ENCODE measurements at places on chromosomes 6 and 20. TPM values are rescaled to one million over a fixed set of nuclear protein-coding genes. Genes with fewer than 3 reads are reported as not detected.

The SNAI1 gene
- total RNA-seq, result 11.1 TPM

The TEAD3 gene
- total RNA-seq, result 5.7 TPM

The TBXT gene
- total RNA-seq, result not detected

The DDAH2 gene
- 28.2 TPM for total RNA-seq

The TCF21 gene
- total RNA-seq, result 0.07 TPM

The SIRPG gene
- not detected for total RNA-seq

The ERVFRD-1 gene
- not detected for total RNA-seq

The STX7 gene
- total RNA-seq, result 22.9 TPM

The PROKR2 gene
- not detected for total RNA-seq

The SOX18 gene
- 2.7 TPM for total RNA-seq

The ERGIC3 gene
- 243 TPM for total RNA-seq

The OVOL2 gene
- 0.28 TPM for total RNA-seq

The C6orf89 gene
- total RNA-seq, result 14.5 TPM

The HLA-DQA1 gene
- total RNA-seq, result not detected

The GRM1 gene
- total RNA-seq, result 0.02 TPM

The TAF8 gene
- 13.1 TPM for total RNA-seq

The RBM24 gene
- 7.7 TPM for total RNA-seq

The DEF6 gene
- 0.26 TPM for total RNA-seq

The PRR18 gene
- 0.15 TPM for total RNA-seq

The C4B gene
- total RNA-seq, result 0.78 TPM

The BEND3 gene
- total RNA-seq, result 3.0 TPM

The SLC22A2 gene
- total RNA-seq, result 0.05 TPM

The LRRN4 gene
- not detected for total RNA-seq

The NRSN1 gene
- not detected for total RNA-seq

The ADAM33 gene
- not detected for total RNA-seq

The HLA-DQA2 gene
- not detected for total RNA-seq

The SH3BGRL2 gene
- total RNA-seq, result 0.32 TPM

The PNPLA1 gene
- total RNA-seq, result not detected

The ADGRB3 gene
- total RNA-seq, result not detected

The NKAPL gene
- total RNA-seq, result not detected

The POU5F1 gene
- total RNA-seq, result 10.8 TPM

The RANBP9 gene
- total RNA-seq, result 10.3 TPM

The RAB44 gene
- total RNA-seq, result 0.05 TPM

The CASS4 gene
- total RNA-seq, result 0.12 TPM

The RIN2 gene
- total RNA-seq, result 22.9 TPM

The CD83 gene
- 2.0 TPM for total RNA-seq

The TBP gene
- total RNA-seq, result 15.1 TPM

The VARS1 gene
- total RNA-seq, result 54.4 TPM

The CTCFL gene
- total RNA-seq, result not detected

The DST gene
- 55.0 TPM for total RNA-seq

The KHDC1 gene
- 3.4 TPM for total RNA-seq

The CLPSL2 gene
- 0.99 TPM for total RNA-seq

The TOP1 gene
- 195 TPM for total RNA-seq

The OPRM1 gene
- not detected for total RNA-seq

The BCAS1 gene
- 0.36 TPM for total RNA-seq

The TRIM15 gene
- total RNA-seq, result not detected

The THBS2 gene
- total RNA-seq, result 0.03 TPM

The NFKBIL1 gene
- total RNA-seq, result 12.1 TPM

The SRSF12 gene
- 1.6 TPM for total RNA-seq

The HEY2 gene
- 0.06 TPM for total RNA-seq

The CGA gene
- total RNA-seq, result 0.24 TPM

The BLTP3A gene
- 6.8 TPM for total RNA-seq

The TSHZ2 gene
- total RNA-seq, result not detected

The PERP gene
- total RNA-seq, result 75.6 TPM

The FAM50B gene
- total RNA-seq, result 6.0 TPM
